ENCODE measurements at places on chromosomes 12 and 14.

DNA sequence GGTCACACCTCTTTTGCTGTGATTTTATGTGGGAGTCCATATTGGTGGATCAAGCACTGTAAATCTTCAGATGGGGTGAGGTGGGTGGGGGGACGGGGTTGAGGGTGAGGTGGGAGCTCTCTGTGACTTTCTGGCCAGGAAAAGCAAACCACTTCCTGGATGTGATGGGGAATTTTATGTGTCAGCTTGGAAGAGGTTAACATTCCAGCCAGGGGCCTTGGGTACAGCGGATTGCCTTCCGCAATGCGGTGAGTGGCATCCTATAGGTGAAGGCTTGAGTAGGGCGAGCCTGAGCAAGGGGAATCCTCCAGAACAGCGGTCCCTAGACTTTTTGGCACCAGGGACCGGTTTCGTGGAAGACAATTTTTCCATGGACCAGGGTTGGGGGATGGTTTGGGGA lies 36.2 kb downstream of the DLK1 start:
- no peak for DNase-seq

GRCh38 chr12:114735680-114736374 lies 51.9 kb upstream of the TBX3 start:
- no peak for DNase-seq

- DNase-seq = no peak
These were observed 49.2 kb upstream of the ERGIC2 start for GRCh38 chr12:29429999-29430715.

DNA sequence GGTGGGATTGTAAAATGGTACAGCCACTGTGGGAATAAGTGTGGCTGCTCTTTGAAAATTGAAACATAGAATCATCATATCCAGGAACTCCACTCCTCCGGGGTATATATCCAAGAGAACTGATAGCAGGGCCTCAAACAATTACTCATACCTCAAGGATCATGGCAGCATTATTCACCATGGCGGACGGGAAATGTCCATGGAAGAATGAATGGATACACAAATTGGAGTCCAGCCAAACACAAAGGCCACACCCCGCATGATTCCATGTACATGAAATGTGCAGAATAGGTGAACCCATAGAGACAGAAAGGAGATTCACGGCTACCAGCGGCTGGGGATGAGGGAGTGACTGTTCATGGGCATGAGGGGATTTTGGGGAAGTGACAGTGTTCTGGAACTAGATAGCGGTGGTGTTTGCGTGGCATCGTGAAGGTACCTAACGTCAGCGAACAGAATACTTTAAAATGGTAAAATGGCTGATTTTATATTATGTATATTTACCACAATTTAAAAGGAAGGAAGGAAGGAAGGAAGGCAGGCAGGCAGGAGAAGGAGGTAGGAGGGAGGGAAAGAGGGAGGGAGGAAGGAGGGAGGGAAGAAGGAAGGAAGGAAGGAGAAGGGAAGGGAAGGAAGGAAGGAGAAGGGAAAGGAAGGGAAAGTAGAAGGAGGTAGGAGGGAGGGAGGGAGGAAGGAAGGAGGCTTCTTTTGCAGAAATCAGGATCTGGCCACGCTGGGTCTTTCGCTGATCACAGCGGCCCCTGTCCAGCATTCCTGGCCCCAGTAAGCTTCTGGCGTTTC lies 14.1 kb upstream of the NCOR2 start:
- DNase-seq = no peak

DNA sequence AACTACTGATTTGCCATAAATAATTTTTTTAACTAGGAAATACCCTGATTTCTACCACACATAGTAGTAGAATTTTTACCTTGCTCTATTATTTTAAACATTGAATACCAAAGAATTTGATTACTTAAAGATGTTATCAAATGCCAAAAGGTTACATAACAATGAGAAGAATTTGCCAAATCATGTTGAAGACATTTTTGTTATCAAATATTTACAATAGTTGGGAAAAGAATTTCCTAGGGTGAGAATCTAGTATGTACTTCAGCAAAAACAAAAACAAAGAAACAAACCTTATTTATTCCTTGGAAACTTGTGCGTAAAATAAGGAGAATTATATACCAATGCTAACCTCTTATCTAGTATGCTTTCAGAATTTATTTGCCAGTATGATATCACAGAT lies 107.2 kb downstream of the SCAF11 start:
- no peak for DNase-seq

DNA sequence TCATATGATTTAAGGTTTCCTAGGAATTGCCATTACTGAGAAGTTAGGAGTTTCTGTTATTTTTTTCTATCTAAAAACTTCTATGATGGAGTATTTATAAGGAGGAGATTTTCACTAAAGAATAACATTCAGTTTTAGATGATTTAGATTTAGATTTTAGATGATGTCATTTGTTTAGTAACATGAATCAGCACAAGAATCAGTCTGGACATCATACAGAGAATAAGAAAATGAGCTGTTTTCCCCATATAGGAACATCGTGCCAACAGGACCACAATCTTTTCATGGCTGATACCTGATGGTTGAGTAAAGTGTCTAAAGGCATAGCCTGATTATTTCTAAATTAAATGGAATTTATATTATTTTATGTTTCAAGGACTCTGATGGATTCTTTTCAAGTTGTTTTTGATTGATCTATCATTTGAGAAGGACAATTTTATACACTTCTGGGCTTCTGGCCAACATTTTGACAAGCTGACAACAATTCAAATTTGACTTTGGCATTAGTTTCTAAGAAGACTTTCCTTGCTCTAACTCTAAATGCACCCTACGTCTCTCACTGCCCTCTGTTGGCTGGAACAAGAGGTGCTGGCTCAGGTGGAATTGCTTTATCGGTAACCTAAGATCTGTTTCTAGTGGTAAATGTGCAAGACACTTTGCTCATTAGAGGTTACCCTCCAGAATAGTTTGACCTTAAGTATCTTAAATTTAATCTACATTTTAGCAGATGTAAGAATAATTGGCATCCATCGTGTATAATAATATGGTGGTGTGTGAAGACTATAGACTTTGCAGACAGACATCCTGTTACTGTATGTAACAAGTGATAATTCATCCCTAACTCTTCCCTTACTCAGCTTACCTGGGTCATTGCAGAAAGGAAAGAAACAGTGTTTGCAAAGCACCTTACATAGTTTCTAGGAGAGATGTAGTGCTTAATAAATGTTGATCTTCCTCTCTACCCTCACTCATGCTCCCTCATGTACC lies 42.8 kb upstream of the CPSF6 start:
- DNase-seq = peak; percentile 65

- DNase-seq = no peak
These were observed 3.1 kb downstream of the C14orf39 start for GRCh38 chr14:60482743-60483142.
